ENCODE measurements at places on chromosomes 2 and 18. TPM values are rescaled to one million over a fixed set of nuclear protein-coding genes. Genes with fewer than 3 reads are reported as not detected.

Gene CCBE1
- total RNA-seq = 7.7 TPM

Gene LINC00305
- not detected for total RNA-seq

Gene TMEM247
- not detected for total RNA-seq

Gene FIGN
- 1.5 TPM for total RNA-seq

Gene REG3A
- total RNA-seq = not detected

Gene CCDC68
- total RNA-seq = 0.30 TPM

Gene NPAS2
- total RNA-seq = 3.6 TPM
